ENCODE measurements at places on chromosomes 16 and 17.

DNA sequence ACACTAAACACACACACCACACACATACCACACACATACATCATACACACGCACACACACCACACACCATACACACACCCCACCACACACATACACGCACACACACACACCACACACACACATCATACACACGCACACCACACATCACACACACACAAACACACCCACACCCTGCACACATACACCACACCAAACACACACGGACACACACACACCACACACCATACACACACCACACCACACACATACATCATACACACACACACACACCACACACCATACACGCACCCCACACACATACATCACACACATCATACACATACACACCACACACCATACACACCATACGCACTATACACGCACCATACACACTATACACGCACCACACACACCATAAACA is 3.7 kb upstream of the SOX8 start:
- no peak for DNase-seq

DNA sequence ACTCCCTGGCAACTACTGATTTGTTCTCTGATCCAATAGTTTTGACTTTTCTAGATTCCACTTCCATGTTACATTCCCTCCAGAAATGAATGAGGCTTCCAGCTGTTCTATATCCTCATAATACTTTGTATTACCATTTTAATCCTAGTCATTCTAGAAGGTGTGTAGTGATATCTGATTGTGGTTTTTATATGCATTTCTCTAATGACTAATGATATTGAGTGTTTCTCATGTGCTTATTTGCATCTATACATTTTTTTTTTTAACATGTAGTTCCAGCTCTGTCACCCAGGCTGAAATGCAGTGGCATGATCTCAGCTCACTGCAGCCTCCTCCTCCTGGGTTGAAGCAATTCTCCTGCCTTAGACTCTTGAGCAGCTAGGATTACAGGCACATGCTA is 7.3 kb downstream of the ADGRG5 start:
- DNase-seq, result no peak

- DNase-seq, result no peak
These were observed 10.3 kb downstream of the MMP2 start for GRCh38 chr16:55489119-55489955.

DNA sequence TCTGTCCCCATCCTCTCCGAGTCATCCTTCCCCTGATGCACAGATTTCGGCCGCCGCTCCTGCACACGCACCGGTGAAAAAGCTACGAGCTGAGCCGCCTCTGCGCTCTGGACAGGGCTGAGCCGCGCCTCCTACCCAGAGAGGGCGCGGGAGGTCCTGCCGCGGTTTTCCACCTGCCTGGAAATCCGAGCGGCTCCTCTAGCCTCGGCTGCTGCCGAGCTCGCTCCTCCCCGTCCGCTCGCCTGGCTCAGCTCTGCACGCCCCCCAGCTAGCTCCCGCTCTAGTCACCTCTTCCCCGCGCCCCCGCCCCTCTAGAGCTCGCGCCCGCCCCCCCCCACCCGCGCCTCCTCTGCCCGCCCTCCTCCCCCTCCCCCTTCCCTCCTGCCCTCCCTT is 198 bp upstream of the SHISA9 start:
- no peak for DNase-seq

- DNase-seq, result no peak
These were observed 78.3 kb downstream of the RPA1 start for GRCh38 chr17:1907909-1908698.

DNA sequence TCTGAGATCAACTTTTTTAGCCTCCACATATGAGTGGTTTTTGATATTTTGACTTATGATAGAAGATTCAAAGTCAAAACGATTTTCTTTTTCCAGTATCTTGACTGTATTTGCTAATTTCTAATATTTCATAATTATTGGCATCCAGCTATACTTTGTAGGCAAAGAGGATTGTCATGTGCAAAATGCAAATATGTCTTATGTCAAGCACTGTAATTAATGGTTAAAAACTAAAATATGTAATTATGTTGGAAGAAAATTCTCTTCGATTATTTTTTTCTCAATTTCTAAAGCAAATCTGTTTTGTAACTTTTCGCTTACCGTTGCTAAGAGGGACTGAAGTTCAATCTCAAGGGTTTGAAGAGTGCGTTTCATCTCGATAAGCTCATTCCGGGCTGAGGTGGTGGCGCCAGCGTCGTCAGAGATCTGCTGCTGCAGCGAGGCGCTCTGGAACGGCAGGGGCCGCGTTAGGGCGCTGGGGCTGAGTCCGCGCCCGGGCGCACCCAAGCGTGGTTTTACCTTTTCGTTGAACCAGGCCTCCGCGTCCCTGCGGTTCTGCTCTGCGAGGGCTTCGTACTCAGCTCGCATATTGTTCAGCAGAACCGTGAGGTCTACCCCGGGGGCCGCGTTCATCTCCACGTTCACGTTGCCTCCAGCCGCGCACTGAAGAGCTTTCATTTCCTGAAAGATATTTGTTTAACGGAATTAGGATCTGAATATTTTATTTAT is 3.0 kb downstream of the KRT27 start:
- no peak for DNase-seq

DNA sequence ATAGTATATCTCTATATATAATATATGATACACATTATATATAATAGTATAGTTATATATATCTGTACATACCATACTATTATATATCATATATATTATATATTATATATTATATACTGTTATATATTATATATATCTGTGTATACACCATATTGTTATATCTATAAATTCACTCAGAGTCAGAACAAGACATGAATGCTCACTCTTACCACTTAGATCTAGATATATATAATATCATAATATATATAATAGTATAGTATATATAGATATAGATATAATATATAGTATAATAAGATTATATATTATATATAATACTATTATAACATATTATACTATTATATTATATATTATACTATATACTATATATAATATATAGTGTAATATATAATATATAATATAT is 9.3 kb downstream of the ACSM2B start:
- no peak for DNase-seq

DNA sequence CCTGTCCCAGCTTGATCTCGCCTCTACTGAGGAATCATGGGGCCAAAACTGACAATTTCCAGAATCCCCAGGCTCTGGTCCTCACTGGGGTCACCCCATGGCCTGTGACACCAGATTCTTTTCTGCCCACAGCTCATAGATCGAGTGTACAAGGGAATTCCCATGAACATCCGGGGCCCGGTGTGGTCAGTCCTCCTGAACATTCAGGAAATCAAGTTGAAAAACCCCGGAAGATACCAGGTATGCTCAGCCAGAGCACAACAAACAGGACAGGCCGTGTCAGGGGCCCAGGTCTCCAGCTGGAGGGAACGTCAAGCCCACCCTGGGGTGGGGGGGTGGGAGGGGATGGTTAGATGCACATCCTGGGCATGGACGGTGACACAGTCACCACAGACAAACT is 17.5 kb downstream of the USP6 start:
- no peak for DNase-seq

- no peak for DNase-seq
These were observed 70.2 kb downstream of the ZZEF1 start for GRCh38 chr17:4072487-4073157.

Data from left lobe of liver (tissue), 2 donors.